ENCODE measurements at places on chromosomes 4 and X.

GRCh38 chr4:147388018-147388417 lies 92.9 kb upstream of the EDNRA start:
- DNase-seq: no peak

GRCh38 chr4:146368209-146368608 lies 153.5 kb downstream of the SLC10A7 start:
- DNase-seq: no peak

- no peak for DNase-seq
Measured at GRCh38 chrX:153800177-153800722, 5.8 kb downstream of the SSR4 start.

DNA sequence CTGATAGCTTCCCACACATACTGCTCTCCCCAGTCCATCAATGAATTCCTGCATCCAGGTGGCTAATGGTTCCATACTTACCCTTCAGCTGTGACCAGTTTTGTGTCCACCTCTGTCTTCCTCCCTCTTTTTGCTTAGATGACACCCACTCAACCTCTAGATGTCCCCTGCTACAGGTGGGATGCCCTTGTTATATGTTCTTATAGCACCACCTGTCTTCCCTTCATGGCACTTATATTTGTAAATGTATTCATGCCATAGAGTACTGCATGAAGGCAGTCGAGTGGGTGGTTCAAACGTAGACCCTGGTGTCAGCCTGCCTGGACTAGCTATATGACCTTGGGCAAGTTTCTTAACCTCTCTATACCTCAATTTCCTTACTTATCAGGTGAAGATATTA lies 6.5 kb upstream of the USP46 start:
- DNase-seq: no peak
